MG63 (cell line): ENCODE measurements at places on chromosomes 2 and 18. TPM values are rescaled to one million over a fixed set of nuclear protein-coding genes. Genes with fewer than 3 reads are reported as not detected.

Gene RAX
- not detected in 2 replicates for total RNA-seq

Gene TDRD15
- total RNA-seq = not detected in 2 replicates

Gene POTEC
- total RNA-seq = not detected in 2 replicates

Gene CXCR1
- not detected in 2 replicates for total RNA-seq

Gene CKAP2L
- 19.4 and 19.9 TPM in 2 replicates for total RNA-seq

Gene SATB2
- 3.4 and 5.1 TPM in 2 replicates for total RNA-seq

Gene AGXT
- not detected in 2 replicates for total RNA-seq

Gene DSG1
- not detected in 2 replicates for total RNA-seq

Gene BZW1
- 281 and 464 TPM in 2 replicates for total RNA-seq

Gene MYO5B
- 8.8 and 31.6 TPM in 2 replicates for total RNA-seq

Gene AQP12A
- total RNA-seq = not detected in 2 replicates

Gene MATN3
- total RNA-seq = 0.15 and 0.76 TPM in 2 replicates

Gene GKN2
- total RNA-seq = not detected in 2 replicates

Gene SLC14A1
- 35.8 and 40.0 TPM in 2 replicates for total RNA-seq

Gene GATA6
- 34.0 and 42.3 TPM in 2 replicates for total RNA-seq

Gene RTTN
- total RNA-seq = 5.9 and 7.2 TPM in 2 replicates

Gene SESTD1
- total RNA-seq = 5.5 and 5.6 TPM in 2 replicates

Gene GTF3C2
- total RNA-seq = 53.5 and 56.5 TPM in 2 replicates

Gene IL1F10
- not detected in 2 replicates for total RNA-seq

Gene IL36B
- total RNA-seq = not detected in 2 replicates

Gene ZNF142
- total RNA-seq = 2.1 and 2.6 TPM in 2 replicates

- peak; percentile 66 for DNase-seq
Measured at GRCh38 chr2:152221839-152222238, 46.3 kb upstream of the STAM2 start.

DNA sequence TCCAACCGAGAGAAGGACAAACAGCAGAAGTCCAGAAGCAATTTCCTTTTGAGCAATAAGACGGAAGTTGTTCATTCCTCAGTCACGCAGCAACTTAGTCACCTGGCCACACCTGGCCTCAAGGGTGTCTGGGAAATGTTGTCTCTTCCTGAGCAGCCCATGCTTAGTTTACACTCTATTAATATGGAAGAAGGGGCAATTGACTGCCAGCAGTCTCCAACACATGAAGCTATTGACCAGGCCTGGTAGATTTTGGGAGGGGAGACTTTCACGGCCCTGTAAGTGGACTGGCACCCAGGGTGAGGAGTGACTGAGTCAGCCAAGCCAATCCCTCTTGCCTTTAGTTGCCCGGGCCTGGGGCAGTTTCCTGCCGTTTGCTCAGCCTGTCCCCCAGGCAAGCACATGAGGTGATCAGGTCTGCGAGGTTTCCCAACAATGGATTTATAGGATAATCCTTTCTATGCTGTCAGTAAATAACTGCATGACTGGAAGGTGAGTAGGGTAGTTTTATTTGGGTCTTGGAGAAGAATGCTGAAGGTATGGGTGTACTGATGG lies 43.8 kb upstream of the PPP4R1 start:
- peak; percentile 30 for DNase-seq

GRCh38 chr2:198004921-198005829 lies 200.8 kb downstream of the PLCL1 start:
- DNase-seq = no peak

GRCh38 chr18:12886498-12887126 lies 2.6 kb upstream of the PTPN2 start:
- no peak for DNase-seq

GRCh38 chr2:54635554-54636152 lies 87.8 kb upstream of the EML6 start:
- DNase-seq = no peak

DNA sequence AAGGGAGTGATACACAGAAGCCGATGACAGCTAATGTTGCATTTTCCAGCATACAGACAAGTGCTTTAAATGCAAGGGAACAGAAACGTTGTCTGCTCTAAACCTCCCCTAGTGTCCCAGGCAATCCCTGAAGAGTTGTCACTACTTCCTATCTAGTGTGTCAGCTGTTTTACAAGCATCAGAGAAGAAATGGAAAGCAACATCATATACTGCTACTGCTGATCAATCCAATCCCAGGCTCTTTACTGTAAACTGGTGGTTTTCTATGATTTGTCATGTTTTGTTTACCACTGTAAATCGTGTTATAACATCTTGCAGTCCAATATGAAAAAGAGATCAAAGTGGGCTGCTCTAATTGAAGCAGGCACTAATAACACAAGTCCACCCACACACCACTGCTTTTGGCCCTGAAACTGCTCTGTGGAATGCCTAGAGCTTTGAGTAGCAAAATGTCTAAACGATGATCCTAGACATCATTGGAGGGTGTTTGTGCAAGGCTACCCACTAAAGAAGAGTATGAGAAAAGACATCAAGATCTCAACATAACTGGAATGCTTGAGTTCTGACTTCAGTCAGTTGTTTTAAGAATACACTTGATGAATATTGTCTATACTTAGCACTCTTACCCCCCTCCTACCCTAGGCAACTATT lies 18.1 kb upstream of the ROCK1 start:
- DNase-seq = no peak

- no peak for DNase-seq
Measured at GRCh38 chr18:69586537-69586936, 185.8 kb downstream of the DOK6 start.

GRCh38 chr2:159249990-159250715 lies 36.4 kb downstream of the WDSUB1 start:
- peak; percentile 80 for DNase-seq

GRCh38 chr2:55038428-55038827 lies 11.8 kb downstream of the RTN4 start:
- DNase-seq = no peak

DNA sequence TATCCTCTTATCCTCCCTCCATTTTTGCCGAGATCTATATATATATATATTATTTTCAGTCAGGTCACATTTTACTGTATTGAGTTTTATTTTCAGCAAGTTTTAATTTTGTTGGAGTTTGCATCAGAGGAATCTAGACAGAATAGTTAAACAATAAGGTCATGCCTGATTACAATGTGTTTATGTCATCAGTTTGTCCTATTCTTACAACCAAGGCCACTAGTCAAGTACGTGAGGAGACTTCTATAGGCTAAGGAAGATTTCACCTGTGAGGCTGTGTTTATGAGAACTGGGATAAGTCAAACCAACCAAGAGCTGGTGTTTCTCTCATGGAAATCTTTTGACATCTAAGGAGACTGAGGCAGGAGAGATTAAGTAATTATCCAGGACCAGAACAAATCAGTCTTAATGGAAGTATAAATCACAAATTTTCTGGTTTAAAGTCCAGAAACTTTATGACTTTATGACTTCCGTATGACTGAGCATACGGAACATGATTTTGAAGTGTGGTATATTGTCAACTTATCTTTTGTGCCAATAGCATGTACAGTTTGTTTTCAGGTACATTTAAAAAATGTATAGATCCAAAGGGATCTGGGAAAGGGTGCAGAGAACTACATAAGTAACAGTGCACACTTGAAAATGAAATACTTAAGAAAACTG lies 100.0 kb upstream of the DTNA start:
- no peak for DNase-seq

GRCh38 chr18:66632756-66633155 lies 28.9 kb upstream of the CDH19 start:
- no peak for DNase-seq

DNA sequence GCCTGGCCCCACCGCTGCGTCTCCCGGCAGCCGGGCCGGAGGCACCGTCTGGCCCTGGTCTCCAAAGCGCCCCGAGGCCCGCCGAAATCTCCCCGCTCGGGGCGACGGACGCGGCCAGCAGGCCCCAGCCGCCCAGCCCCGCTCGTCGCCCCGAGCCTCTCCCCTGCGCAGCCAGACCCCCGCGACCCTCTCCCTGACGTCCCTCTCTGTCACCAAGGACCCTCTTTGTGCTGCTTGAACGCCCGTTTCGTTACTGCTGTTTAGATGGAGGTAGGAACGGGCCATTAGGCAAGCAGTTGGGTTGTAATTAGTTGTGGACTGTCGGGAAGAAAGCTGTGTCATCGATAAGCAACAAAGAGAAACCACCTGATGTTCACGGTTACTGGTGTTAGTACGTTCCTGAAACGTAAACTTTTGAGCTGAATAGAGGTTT lies 686 bp downstream of the UBXN4 start:
- peak; percentile 25 for DNase-seq

- no peak for DNase-seq
Measured at GRCh38 chr2:128413718-128414341, 95.2 kb upstream of the HS6ST1 start.

- no peak for DNase-seq
Measured at GRCh38 chr2:176526995-176527901, 258.0 kb downstream of the MTX2 start.

DNA sequence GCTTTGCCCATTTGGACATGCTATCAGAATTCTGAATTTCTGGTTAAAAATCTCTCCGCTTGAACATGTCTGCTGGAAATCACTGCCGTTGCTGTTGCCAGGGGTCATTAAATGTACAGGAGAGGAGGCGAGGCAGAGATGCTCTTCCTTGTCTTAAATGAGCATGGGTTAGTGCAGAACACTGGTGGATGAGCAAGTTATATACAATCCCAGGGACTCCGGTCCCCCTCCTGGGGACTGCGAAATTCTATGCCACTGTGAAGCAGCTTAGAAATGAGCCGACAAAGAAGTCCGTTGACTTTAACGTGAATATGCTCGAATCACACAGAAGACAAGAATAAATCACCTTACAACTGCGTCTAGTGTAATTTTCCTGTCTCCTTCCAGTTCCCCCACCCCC lies 95.1 kb upstream of the KLHL14 start:
- DNase-seq = no peak

- DNase-seq = peak; percentile 61
Measured at GRCh38 chr2:64018701-64019082, 536 bp downstream of the VPS54 start.

DNA sequence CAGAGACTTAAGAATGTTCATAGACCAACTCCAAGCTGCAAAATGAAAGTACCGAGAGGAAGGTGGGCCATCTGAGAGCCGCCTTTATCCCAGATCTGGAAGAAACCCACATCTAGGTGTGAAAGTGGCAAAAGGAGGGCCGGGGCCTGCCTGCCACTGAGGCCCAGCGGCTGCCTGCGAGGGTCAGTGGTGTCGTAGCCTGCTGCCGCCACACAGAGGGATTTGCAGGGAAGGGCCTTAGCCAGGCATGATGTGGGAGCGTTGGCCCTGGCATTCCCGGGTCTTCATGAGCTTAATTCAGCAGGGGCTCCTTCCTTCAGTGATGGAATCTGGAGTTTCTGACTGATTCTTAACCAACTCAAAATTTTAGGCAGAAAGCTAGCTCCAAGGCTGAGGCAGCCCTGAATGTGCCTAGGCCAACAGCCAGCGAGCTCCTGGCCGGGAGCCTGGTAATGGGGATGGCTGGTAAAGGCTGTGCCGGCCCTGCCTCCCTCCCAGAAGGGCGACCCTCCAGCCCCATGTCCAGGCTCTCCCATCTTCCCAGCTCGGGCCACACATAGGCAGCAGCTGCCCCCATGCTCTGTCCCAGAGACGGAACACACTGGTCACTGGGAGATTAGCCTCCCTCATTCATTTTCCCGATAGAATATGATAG lies 230.1 kb downstream of the AGAP1 start:
- no peak for DNase-seq

GRCh38 chr2:226050822-226051221 lies 651.3 kb downstream of the NYAP2 start:
- DNase-seq = no peak

- no peak for DNase-seq
Measured at GRCh38 chr2:27184115-27184514, 27.7 kb upstream of the ATRAID start.

DNA sequence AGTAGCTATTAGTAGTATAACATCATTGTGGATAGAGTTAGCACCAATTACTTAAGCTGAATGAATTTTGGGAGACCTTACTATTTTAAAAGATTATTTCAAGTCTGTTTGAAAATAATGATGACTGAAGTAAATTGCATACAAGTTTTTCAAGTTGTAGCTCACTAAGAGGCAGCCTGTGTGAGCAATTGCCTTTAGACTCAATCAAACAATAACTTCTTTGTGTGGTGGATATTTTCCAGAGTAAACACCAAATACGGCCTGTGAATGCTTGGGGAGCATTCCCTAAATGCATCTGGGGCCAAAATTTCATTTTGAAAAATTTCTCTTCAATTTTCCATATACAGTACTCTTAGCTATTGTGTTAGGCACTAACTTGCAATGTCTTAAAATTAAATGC lies 7.9 kb downstream of the SERPINB12 start:
- DNase-seq = no peak

DNA sequence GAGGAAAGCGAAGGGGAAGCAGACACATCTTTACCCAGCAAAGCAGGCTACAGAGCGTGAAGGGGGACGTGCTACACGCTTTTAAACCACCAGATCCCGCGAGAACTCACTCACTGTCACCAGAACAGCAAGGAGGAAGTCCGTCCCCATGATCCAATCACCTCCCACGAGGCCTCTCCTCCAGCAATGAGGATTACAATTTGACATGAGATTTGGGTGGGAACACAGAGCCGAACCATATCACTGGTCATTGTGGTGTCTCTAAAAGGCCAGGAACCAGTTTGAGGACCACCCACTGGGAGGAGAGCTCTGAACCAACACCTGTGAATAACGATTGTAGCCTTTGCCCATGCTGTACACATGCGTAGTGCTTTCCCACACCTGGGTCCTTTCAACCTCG lies 116.6 kb upstream of the FAM136A start:
- no peak for DNase-seq

GRCh38 chr2:26528836-26529235 lies 50.9 kb upstream of the OTOF start:
- no peak for DNase-seq

- DNase-seq = no peak
Measured at GRCh38 chr2:102159295-102159694, 16.7 kb downstream of the IL1R1 start.

DNA sequence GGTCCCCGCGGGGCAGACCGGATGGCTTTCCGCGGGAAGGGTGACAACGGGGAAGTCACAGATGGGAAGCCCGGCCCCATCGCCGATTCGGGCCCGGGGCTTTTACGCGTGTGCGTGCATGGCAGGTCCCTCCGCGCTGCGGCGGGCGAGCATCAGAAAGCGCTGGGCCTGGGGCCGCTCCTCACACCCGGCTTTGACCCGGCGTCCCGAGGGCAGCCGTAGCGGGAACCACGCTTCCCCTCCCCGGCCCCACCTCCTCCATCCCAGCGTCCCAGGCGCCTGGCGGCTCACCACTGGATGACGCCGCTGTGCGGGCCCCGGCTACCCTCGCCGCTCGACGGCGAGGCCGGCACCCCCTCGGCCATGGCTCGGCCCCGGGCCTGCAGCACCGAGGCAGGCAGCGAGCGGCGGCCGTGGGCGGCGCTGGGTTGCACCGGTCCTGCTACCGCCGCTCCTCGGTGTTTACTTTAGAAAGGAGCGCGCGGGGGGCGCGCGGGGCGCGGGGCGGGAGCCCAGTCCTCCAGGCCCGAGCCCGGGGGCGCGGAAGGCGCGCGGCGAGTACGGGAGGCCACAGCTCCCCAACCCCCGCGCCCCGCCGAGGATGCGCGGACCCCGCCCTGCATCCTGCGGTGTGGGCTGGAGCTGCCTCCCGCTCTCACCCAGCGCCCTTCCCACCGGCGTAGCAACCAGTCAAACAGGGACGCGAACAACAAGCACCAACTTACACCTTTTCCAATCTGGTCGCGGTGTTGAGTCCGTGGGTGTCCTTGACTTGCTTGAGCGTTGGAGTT lies 806 bp downstream of the RFX8 start:
- peak; percentile 70 for DNase-seq

- DNase-seq = no peak
Measured at GRCh38 chr2:234491281-234491680, 5.6 kb downstream of the ARL4C start.

- DNase-seq = no peak
Measured at GRCh38 chr2:172449911-172450550, 22.6 kb downstream of the ITGA6 start.
